Activated CD4-positive, alpha-beta memory T cell treated with anti-CD3 and anti-CD28 coated beads for 36 hours (primary cell): ENCODE measurements at places on chromosomes 3 and 15. TPM values are rescaled to one million over a fixed set of nuclear protein-coding genes. Genes with fewer than 3 reads are reported as not detected.

Gene SEMA3G
- 0.10 TPM for total RNA-seq

Gene GOLGA8Q
- 0.33 TPM for total RNA-seq

Gene FANCD2
- total RNA-seq = 89.4 TPM

Gene LXN
- 8.6 TPM for total RNA-seq

Gene TEX55
- not detected for total RNA-seq
